ENCODE measurements at places on chromosomes 3 and 15.

GRCh38 chr3:140151321-140151720 is 216.3 kb downstream of the CLSTN2 start:
- no peak for DNase-seq

DNA sequence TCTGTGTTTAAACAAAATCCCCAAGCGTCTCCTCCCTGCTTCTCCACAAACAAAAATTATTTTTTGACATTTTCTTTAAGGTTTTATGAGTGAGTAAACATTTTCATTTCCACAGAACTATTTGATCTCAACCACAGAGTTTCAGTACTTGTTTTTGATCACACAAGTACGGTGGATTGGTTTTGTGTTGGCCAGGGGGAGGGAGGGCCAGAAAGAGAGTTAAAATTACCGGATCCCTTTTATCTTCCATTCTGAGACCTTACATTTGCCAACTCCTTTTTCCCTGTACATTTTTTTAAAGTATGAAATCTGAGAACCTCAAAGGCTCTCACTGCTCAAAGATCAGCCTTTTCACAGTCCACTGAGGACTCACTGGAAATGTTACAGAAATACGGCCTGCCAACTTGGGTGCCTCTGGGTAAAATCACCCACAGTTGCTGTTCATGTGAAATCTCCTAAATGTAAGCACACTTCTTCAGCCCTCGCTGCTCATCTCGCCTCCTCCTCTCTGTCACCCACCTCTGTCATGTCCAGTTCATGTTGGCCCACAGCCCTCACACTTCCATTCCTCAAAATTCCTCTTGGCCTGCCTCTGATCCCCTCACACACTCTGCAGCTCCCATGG is 1.7 kb downstream of the HOMER2 start:
- DNase-seq: no peak

- peak; percentile 80 for DNase-seq
Measured at GRCh38 chr15:34810443-34811129, 15.2 kb upstream of the ACTC1 start.

DNA sequence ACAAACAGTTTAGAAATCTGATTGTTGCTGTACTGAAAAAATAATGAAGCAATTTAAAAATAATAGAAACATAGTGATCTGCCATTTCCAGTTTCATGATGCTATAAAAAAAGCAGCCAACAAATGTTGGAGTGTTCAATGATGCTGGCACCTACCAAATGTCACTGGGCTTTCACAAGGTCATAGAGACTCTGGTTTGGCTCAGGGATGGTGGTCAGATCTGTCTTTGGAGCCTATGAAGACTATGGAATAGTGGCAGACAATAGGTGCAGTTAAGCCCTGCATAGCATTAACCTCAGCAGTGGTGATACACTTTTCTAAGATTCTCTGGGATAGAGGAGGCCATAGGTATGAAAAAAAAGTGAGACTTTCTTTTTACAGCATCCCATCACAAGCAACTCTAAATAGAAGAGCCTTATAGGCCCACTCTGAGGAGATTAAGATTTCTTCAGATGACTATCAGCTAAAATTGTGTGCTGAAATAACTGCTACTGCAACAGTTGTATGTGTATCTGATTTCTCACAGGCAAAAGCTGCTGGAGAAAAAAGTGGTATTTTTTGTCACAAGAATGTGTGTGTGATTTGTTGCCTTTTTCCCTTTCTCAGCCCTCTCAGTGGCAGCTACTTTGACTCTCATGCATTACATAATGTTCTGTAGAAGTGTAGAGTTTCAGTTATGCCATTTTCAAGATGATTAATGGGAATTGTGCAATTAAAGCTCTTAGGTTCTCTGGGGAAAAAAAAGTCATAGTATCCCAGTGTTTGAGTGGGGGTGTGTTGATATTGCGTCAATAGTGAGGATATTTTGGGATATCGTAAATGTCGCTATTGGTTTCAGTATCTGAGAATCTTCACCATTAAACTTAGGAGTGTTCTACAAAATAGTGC is 137.4 kb downstream of the MBNL1 start:
- DNase-seq: no peak

- DNase-seq: no peak
Measured at GRCh38 chr3:159795681-159796175, 192.9 kb upstream of the IL12A start.

- DNase-seq: no peak
Measured at GRCh38 chr15:38843736-38844590, 279.3 kb upstream of the RASGRP1 start.

DNA sequence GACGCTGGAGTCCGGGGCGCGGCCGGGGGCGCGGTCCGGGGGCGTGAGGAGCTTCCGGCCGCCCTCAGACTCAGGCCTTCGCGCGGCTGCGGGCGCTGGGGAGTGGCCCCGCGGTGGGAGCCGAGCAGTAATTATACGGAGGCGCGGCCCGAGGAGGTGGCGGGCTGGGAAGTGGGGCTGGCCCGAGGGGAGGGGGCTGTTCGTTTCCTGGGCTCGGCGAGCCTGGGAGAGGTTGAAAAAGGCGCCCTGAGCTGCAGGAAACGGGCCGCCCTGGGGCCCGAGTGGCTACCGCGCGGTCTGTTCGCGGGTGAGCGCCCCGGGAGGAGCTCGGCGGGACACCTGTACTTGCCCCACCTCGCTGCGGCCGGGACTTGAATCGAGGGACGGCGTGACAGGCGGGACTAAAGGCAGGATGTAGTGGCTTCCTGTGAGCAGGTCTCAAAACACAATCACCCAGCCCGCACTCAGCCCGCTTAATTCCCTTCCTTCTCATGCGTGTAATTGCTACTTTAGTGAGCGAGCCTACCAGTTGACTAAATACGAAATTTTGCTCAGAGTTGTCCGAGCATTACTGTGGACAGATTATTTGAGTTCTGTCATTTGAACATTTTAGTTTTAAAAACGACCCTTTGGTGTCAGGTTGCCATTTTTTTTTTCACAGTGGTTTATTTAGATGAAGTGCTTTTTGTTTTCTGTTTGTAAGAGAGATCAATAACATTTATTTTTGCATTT is 860 bp downstream of the RASA2 start:
- DNase-seq: peak; percentile 76

GRCh38 chr3:23481616-23482278 is 278.6 kb downstream of the UBE2E2 start:
- no peak for DNase-seq

DNA sequence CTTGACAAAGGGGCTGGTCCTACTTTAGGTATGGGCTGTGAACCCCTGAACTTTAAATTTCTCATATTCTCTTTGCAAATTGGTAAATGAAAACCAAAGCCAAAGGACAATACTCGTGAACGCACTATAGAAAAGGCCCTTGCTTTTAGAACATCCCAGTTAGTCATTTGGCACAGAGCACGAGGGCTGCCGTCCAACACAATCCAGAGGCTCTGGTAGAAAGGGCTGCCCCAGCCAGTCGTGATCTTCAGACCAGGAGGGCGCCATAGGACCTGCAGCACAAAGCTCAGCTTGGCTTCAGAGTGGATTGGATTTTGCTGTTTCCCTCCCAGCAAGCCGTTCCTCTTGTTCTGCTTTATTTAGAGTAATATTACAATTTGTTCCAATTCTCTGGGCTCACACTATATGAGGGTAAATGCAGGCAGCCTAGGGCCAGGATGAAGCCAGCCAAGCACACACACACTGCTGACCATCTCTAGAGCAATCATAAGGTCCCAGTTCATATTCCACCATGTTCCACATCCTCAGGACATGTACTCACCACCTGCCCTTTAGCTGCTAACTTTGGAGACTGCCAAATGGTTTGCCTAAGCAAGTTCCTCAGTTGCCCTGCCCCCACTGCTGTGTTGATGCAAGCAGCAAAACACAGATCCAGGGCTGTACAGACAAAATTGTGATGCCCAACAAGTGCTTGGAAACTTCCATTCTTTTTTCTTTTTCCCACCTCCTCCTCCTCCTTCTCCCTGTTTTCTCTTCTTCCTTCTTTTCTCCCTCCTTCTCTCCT is 6.0 kb upstream of the BFSP2 start:
- no peak for DNase-seq

DNA sequence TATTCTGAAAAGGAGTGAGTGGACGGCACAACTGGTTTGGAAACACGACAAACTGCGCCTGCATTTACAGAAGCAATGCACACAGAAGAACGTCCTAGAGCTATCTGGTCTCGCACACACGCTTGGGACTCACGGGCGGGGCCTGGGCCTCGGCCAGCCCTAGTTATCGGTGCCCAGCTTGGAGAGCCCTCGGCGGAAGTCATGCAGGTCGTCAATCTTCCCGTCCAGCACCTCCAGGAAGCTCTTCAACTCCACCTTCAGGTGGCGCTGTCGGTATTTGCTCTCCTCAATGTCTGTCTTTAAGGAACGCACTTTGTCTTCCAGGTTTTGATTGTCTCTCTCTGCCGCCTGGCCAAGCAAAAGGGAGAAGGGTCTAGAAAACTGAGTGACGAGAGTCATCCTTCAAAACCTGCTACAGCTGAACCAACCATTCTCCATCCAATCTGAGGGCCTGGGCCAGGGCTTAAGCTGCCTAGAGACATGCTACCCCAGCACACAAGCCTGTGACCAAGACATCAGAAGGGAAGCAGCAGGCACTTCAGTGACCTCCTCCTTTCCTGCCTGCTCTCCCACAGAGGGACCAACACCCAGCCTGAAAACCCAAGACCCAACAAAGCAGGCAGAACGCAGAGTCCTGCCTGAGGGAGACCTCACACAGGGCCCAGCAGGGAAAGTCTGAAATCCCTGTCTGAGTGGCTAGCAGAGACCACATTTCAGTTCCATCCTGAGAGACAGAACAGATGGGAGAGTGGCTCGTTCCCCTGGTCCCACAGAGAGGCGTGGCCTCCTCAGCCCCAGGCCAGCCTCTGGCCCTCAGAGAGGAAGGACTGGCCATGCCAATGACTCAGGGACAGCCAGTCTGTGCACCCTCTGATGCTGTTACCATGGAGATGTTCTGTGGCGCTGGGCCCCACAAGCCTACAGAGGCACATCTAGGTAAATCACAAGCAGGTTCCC is 40.4 kb downstream of the WHAMM start:
- DNase-seq: peak; percentile 77

DNA sequence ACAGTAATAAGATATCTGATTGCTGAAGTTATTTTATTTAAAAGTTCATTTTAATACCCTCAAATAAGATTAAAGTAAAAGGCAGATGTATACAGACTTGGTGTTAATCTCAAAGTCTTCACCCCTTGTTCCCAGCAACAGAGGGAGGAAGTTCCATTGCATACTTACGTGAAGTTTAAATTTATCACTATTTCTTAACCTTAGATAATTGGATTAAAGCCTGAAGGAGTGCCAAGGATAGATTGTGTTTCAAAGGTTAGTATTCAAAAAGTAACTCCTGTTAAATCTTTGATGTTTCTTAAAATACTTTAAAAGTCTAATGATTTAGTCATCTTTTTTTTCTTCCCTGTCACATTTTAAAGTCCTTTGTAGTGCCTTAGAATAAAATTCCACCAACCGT is 39.3 kb downstream of the ATP1B3 start:
- no peak for DNase-seq

GRCh38 chr3:10223676-10224639 is 24.3 kb upstream of the TATDN2 start:
- no peak for DNase-seq

GRCh38 chr3:143040261-143040879 is 39.0 kb downstream of the U2SURP start:
- DNase-seq: no peak

GRCh38 chr3:123638936-123639689 is 54.3 kb upstream of the HACD2 start:
- no peak for DNase-seq

- DNase-seq: no peak
Measured at GRCh38 chr3:146968204-146968651, 363.1 kb upstream of the PLSCR5 start.

DNA sequence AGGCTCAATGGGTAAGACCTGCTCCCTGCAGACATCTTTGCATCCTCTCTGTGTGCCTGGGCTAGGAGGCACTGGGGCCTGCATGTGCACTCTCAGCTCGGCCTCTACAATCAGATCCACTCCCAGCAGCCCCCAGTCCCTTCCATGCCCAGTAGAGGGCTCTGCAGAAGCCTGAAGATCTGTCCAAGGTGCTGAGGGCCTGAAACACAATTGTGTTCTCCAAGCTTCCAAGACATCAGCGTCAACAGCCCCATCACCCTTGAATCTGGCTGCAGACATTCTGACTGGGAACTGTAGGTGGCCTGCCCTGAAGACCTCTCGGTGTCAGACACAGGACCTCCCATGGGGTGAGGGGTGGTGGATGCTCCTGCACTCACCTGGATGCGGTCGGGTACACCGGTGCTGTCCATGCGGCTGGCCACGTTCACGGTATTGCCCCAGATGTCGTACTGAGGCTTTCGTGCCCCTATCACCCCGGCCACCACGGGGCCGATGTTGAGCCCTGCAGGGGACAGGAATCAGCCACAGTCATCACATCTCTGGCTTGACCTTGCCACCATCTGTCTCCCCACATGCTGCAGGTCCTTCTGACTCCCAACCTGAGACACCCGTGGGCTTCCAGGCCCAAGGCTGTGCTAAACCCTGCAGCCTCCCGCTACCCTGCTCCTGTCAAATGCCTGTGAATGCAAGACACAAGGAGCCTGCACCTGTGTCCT is 84.7 kb downstream of the SEC22A start:
- DNase-seq: no peak

DNA sequence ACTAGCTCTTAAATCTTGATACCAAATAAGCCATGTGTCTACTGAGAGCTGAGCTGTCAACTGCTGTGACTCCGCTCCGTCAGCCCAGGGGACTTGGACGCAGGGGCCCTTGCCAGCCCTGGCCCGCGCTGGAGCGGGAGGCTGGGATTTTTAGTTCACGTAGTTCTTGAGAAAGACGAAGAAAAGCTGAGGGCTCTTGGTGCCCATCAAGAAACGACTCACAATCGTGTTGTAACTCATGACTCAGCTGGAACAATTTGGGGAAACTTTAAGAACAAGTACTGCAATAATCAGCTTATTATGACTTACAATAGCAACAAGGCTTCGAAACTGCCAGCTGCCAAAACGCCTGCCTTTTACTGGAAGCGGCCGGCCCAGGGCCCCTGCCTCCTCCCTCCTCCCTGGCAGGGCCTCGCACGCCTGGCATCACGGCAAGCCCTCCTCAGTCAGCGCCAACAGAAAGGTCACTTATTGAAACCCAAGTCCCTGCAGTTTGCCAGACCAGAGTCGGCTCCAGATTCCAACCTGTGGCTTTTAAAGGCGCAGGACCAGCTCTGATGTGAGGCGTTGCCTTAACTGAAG is 60.3 kb downstream of the RGMA start:
- DNase-seq: peak; percentile 78

DNA sequence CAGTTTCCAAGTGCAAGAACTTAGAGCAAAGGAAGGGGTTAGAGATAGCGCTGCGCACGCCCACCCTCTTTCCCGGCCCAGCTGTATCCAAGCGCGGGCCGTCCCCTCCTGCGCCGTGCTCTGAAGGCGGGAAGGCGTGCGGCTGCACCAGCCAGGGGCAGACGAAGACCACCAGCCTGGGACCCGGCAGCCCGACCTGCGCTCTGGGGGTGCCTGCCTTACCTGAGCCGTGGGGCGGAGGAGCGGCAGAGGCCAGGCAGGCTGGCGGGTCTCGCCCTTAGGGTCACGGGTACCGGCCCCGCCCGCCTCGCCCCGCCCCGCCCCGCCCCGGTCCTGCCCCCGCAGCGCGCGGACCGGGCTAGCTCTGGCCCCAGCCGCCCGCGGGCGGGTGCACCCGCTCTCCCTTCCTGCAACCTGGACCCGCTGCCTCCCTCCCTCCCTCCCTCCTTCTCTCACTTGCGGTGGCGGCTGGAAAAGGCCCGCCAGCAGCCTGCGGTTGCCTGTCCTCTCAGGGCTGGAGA is at the start of gene WDR72:
Gene WDR72, minus strand, starts transcription at position 253 of the 521 bp plus-strand sequence. CDS start 26,514 bp downstream, outside the sequence.
- no peak for DNase-seq

GRCh38 chr3:110099711-110100110 is 762.4 kb upstream of the DPPA4 start:
- no peak for DNase-seq

- no peak for DNase-seq
Measured at GRCh38 chr3:170043506-170043905, 5.7 kb downstream of the GPR160 start.

Measured in RWPE2 (cell line).